ENCODE measurements at places on chromosomes 5 and 9.
A peak's percentile ranks its signal among the peaks of the same experiment; 100 is the strongest.

GRCh38 chr5:14665101-14665822 is 744 bp downstream of the OTULIN start:
- DNase-seq = peak; percentile 43

GRCh38 chr9:106634183-106634582 is 228.8 kb upstream of the ZNF462 start:
- DNase-seq = no peak

DNA sequence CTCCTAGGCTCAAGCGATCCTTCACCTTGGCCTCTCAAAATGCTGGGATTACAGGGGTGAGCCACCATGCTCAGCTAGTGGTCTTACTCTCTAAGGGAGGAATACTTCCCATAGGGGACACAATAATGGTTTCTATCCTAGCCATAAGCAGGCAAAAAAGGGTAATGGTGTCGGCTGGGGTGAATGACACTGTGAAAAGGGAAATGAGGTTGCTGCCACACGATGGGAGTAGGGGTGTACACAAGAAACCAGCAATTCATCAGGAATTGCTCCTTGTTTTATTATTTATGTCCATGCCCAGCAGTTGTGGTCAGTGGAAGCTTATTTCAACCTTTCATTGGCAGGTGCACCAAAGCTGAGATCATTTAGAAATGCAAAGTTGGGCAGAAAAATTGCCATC is 70.3 kb upstream of the ZFR start:
- no peak for DNase-seq

GRCh38 chr9:33117306-33117705 is 40.8 kb upstream of the SMU1 start:
- DNase-seq = no peak

- peak; percentile 29 for DNase-seq
These were observed 289.4 kb upstream of the DAB2 start for GRCh38 chr5:39714036-39714698.

DNA sequence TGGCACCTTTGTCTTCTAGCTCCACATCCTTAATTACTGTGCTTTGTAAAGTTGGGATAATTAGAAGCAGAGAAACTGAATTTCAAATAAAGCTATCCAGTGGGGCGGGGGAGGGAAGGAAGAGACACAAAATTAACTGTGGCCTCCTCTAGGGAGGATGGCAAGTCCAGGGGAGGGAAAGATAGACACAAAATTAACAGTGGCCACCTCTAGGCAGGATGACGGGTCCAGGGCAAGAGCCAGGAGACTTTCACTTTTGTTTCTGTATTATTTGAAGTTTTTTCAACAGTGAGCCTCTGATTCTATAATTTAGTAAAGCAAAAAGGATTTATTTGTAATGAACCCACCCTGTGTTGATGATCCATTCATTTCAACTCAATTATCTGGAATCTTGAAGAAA is 335.9 kb downstream of the MSX2 start:
- DNase-seq = no peak

GRCh38 chr5:134113363-134113889 is 1.1 kb upstream of the TCF7 start:
- DNase-seq = no peak

DNA sequence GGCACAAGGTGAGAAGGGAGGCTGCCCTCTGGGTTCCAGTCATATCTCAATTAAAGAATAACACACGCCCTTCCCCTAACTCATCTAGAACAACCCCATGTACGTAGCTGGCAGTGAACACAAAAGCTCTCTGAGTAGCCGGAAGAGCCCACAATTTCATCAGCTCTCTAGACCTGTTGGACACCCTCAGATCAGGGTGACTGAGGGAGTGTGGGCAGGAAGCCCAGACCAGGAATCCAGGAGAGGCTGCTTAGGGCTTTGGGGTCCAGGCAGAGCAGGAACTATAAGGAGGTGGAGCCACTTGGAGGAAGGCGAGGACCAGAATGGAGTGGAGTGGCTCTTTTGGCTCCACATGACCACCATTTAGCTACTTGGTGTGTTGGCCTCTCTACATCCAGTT is 237.4 kb downstream of the NR3C1 start:
- DNase-seq = no peak

- no peak for DNase-seq
These were observed 406.4 kb downstream of the HTR1A start for GRCh38 chr5:63555874-63556273.

- no peak for DNase-seq
These were observed 29.5 kb downstream of the DMAC1 start for GRCh38 chr9:7770111-7770510.

- DNase-seq = no peak
These were observed 80.6 kb downstream of the FEM1C start for GRCh38 chr5:115463983-115464382.

All from activated CD4-positive, alpha-beta memory T cell treated with anti-CD3 and anti-CD28 coated beads for 36 hours (primary cell).